ENCODE measurements at places on chromosomes 2 and 18.

GRCh38 chr18:57627488-57627887 lies 5.9 kb upstream of the NARS1 start:
- DNase-seq, result no peak

GRCh38 chr2:141522702-141523101 lies 608.1 kb downstream of the LRP1B start:
- DNase-seq, result no peak

DNA sequence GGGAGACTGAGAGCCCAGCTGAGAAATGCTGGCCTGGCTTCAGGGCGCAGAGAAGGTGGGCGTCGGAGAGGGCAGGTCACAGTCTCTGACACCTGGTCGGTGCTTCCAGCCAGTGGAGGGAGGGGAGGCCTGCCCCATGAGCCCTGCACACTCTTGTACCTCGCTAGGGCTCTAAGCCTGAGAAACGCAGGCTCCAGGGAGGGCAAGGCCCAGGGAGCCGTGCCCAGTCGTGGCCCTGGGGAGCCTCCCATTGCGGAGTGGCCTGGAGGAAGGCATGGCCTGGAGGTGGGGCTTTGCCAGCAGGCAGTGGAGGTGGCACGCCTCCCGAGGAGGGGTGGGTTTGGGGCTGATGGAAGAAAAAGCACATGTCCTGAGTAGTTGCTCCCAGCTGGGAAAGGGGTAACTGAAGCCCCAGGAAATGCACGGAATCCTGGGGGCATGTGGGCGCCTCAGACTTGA lies 39.0 kb downstream of the MTERF4 start:
- no peak for DNase-seq

GRCh38 chr2:85511008-85511811 lies 27.8 kb upstream of the MAT2A start:
- no peak for DNase-seq

DNA sequence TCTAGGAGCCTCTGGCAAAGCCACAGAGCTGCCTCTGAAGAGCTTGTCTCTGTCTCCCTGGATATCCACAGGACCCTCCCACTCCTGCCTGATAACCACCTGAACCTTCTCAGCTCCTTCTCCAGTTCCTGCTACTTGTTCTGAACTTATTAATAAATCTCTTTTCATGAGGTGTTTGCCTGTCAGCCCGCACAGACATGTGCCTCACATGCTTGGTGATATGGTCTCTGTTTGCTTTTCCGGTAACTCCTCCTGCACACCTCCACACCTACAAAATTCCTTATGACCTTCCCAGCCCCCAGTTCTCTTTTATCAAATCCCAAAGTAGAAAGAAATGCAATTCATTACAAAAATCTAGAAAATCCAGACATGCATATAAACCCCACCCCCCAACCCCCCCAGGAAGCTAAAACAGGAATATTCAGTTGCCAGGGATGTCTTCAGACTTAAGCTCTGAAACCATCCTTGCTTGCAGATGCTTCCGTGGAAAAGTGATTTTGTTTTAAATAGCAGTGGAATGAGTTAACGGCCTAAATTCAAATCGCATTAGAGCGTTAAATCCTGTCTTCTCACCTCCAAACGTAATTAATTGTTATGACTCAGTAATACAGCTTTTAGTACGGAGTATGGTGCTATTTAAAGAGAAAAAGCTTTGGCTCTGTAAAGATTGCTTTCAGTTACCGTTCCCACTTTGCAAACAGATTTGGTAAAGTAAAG lies 2.1 kb upstream of the PID1 start:
- DNase-seq, result no peak

GRCh38 chr2:146826388-146826787 lies 1018.4 kb upstream of the ACVR2A start:
- no peak for DNase-seq

DNA sequence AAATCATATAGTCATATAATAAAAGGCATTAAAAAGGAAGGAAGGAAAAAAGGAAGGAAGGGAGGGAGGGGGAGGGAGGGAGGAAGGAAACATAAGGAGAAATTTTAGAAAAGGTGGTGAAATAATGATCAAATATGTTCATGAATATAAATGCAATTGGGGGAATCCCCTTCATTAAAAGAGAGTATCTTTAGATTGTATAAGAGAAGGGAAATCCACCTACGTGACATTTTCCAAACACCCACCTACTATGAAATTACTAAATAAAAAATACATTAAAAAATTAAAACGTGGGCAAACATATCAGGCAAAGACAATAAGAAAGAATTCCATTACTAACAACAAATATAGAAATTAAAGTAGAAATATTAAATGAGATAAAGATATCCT lies 203.4 kb upstream of the PARD3B start:
- DNase-seq, result no peak

DNA sequence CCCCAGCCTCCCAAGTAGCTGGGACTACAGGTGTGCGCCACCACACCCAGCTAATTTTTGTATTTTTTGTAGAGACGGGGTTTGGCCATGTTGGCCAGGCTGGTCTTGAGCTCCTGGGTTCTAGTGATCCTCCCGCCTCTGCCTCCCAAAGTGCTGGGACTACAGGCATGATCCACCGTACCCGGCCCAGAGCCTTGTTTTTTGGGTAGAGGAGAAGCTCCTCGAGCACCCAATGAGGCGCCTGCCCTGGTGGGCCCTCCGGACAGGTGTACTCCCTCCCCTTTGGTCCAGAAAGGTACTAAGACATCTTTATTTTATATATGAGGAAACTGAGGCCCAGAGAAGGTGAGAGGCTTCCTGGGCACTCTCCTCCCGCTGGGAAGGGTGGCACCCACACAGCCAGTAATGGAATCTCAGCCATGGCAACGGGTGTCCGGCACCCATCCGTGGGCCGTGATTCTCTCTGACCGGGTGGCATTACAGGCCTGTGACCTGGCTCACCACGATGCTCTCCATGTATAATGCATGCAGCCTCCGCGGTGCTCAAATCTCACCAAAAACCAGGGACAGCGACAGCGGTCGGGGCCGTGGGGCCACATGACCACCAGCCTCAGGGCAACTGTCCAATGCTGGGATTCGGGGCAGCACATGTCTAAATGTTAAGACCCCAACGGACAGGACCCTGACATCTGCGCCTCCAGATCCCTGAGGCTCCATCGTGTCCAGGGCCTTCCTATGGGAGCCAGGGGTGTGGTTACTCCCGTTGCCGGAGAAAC lies 16.8 kb upstream of the KLHL30 start:
- DNase-seq, result no peak

GRCh38 chr2:68850524-68850923 lies 20.7 kb downstream of the BMP10 start:
- no peak for DNase-seq

- no peak for DNase-seq
Observed at GRCh38 chr2:156852210-156852609, 405.3 kb upstream of the GALNT5 start.

DNA sequence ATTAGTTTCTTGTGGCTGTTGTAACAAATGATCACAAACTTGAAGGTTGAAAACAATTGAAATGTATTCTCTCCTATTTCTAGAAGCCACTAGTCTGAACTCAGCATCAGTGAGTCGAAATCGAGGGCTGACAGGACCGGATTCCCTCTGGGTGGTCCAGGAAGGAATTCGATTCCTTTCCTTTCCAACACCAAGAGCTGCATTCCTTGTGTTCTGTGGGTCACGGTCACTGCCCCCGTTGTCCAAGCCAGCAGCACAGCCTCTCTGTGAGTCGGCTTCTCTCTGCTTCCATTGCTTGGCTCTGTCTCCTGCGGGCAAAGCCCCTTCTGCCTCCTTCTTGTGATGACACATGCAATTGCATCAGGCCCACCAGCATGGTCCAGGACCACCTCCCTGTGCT lies 67.3 kb downstream of the SMIM21 start:
- DNase-seq, result no peak

- DNase-seq, result no peak
Observed at GRCh38 chr18:62682371-62682770, 33.0 kb upstream of the PHLPP1 start.

DNA sequence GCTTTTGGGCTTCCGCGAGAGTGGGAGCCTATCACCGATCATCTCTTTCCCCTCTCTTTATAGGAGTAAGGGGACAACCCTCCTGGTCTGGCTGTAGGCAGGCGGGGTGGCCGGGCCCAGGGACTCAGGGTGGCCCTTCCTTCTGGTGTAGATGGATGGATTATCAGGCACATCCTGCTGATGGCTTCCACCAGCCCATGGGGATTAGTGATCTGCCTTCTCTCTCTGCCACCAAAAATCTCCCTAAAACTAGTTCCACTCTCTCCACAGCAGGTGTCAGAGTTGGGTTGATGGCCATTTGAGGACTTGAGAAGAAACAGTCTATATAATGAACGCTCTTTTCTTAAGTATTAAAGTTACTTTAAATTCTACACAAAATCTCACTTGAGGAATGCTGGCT lies 37.4 kb downstream of the NCK2 start:
- no peak for DNase-seq

- no peak for DNase-seq
Observed at GRCh38 chr2:68345129-68345875, 19.8 kb upstream of the PLEK start.

DNA sequence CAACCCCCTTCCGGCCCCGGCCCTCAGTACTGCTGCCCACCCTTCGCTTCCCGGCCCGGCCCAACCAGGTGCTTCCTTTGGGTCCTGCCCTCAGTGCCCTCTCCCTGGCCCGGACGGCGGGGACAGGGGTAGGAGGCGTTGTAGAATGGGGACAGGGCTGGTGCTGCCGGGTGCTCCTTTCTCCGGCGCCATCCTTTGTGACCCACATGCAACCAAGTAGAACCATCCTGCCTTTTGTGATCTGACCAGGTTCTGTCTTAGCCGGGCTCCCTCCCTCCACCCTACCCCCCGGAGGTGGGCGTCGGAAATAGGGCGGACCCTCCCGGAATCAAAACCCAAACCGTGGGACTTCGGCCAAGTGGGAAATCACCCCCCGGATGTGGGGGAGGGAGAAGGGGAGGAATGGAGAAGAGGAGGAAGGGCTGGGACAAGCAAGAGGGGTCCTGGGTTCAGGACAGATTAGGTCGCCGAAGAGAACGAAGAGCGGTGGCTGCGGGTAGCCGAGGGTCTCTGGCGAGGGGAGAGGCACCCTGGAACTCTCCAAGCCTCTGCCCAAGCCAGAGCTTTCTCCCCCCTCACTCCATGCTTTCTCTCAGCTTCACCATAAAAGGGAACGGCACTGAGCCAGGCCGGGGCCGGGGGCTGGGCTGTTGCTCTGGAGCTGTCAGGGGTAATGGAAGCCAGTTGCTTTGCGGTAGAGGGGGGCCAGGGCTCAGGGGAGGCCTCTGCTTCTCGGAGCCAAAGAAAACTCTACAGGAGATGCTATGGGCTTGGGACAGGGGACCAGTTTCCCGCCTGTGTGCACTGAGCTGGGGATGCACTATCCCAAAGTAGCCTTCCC lies 756 bp upstream of the OST4 start:
- no peak for DNase-seq

DNA sequence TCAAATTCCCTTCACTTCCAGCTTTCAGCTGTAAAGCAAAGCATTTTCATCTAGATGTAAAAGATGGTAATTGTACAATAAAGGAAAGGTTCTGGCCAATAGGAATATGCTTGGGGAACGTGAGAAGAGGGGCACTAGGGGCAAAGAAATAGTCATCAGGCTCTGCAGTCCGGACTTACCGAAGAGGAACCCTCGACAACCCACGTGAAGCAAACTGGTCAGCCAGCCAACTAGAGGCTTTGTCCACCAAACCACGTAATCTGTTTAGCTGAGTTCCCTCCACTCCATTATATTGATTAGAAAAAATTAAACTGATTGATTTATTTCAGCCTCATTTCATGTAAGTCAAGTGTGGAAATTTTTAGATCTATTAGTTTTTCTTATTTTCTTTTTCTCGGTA lies 300.4 kb upstream of the FANCL start:
- no peak for DNase-seq

- no peak for DNase-seq
Observed at GRCh38 chr18:68263481-68263880, 451.4 kb downstream of the TMX3 start.

GRCh38 chr18:22348521-22349316 lies 69.0 kb downstream of the CTAGE1 start:
- DNase-seq, result no peak

- no peak for DNase-seq
Observed at GRCh38 chr2:202786842-202787241, 84.7 kb downstream of the ICA1L start.

DNA sequence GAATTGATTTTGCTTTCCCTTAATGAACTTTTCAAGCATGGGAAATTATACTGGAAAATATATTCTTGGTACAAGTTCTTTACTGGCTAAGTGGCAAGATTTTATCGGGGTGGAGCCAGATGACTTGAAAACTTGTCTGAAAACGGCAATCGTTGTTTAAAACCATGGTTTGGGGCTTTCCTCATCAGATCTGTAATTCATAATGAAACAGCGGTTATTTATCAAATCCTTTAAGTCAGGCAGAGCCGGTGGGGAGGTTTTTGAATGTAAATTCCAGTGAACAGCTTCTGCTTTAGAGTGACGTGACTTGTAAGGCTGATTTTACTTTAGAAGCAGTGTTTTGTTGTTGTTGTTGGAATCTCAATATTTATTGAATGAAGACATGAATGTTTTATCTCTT lies 2.6 kb downstream of the SEC11C start:
- no peak for DNase-seq

- no peak for DNase-seq
Observed at GRCh38 chr2:53715568-53715967, 52.0 kb upstream of the CHAC2 start.

DNA sequence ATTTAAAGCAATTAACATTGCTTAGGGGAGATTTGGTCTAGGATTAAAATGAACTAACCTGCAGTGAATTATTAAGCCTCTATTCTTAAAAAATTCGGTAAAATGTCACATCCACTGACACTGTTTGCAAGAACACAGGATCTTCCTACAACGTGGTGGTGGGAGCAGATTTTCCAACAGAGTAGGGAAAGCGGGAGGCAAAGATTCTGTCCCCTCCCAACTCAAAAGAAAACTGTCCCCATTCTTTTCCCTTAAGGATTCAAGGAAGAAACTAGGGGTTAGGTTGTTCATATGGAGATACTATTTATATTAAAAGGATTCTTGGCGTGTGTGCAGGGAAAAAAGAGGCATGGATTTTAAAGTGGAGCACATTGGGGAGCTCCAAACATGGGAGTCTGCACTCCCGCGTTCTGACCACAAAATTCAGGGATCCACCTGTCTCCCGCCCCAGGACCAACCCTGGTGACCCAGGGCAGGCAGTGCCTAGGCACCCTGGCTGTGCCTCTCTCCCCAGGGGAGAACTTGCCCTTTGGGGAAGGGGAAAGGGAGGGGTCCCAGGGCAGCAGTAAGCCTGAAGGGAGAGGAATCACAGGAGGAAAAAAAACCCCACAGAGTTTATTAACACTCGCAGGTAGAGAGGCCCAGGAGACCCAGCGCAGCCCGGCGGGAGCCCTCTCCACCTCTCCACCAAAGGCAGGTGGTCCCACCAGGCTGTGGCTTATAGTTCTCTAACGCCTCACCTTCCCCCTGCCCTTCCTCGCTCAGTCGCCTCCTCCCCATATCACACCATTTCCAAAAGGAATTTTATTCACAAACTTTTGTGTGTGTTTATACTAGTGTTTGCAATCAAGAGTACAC lies 2.3 kb downstream of the PTGR3 start:
- no peak for DNase-seq

GRCh38 chr2:233264667-233265066 lies 13.2 kb downstream of the ATG16L1 start:
- no peak for DNase-seq
